Stimulated activated CD4-positive, alpha-beta T cell treated with anti-CD3 and anti-CD28 coated beads, Interleukin-12 subunit alpha, Interleukin-12 subunit beta, amount 100 ng/mL, for 48 hours (primary cell): ENCODE measurements at places on chromosomes 3 and 15.

DNA sequence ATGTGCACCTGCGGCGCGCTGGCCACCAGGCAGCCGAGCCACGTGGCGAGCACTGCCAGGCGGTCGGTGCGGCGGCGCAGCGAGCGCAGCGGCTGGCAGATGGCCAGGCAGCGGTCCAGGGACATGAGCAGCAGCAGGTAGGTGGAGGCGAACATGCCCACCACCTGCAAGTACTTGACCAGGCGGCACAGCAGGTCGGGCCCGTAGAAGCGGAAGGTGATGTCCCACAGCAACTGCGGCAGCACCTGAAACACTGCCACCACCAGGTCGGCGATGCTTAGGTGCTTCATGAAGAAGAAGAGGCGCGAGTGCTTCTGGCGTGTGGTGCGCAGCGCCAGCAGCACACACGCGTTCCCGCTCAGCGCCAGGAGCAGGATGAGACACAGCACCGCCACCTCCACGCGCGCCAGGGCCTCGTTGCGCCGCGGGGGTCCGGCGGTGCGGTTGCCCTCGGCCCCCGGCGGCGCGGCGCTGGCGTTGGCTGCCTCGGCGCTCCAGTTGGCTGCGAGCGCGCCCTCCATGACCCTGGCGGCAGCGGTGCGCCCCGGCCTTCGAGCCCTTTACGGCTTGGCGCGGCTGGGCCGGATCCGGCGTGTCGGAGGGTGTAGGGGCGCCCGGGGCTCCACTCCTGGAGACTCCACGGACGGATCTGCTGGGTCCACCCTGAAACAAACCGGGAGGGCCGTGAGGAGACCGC, 1.6 kb downstream of the OXTR start:
- DNase-seq, result peak; percentile 3

DNA sequence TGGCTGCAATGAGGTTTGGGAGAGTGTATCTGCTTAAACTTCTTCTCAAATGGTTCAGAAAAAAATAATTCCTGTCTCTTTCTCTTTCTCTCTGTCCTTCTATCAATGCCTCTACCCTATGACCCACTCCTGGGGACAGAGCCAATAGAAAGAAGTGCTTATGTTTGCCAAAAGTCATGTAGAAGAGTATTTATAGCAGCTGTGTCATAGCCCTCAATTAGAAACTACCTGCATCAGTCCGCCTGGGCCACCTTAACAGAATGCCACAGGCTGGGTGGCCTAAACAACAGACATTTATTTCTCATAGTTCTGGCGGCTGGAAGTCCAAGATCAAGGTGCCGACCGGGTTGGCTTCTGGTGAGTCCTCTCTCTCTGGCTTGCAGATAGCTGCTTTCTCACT, 92.5 kb downstream of the HMG20A start:
- no peak for DNase-seq

DNA sequence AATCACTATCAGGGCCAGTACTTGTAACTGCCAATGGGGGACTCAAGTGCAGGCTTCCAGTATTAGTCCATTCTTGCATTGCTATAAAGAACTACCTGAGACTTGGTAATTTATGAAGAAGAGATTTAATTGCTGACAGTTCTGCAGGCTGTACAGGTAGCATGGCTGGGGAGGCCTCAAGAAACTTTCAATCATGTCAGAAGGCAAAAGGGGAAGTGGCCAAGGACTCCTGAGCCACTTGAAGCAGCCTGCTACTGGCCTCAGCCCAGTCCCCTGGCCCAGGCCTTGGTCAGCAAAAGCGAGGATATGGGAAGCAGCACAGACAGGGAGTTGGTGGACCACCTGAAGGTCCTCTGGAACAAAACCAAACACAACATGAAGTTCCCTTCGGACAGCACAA, 29.2 kb upstream of the OR5K1 start:
- DNase-seq, result no peak

GRCh38 chr15:62756326-62756994, 286.1 kb upstream of the TPM1 start:
- no peak for DNase-seq

GRCh38 chr3:58332575-58333188, at the start of gene PXK:
TSS of gene PXK (plus strand) at chr3:58332892. CDS start at chr3:58332989, 97 bp downstream.
- peak; percentile 69 for DNase-seq

- DNase-seq, result no peak
Observed at GRCh38 chr3:150775001-150775599, 12.1 kb upstream of the SIAH2 start.
